ENCODE measurements at places on chromosomes 5 and 9. TPM values are rescaled to one million over a fixed set of nuclear protein-coding genes. Genes with fewer than 3 reads are reported as not detected.

The HINT1 gene
- total RNA-seq = 200 TPM

The DBH gene
- not detected for total RNA-seq

The DDX4 gene
- total RNA-seq = not detected

The CXCL14 gene
- 1.8 TPM for total RNA-seq

The RGS7BP gene
- 6.5 TPM for total RNA-seq

The CORO2A gene
- total RNA-seq = 0.60 TPM

The CCNI2 gene
- total RNA-seq = 0.16 TPM

The ZNF354C gene
- total RNA-seq = 4.7 TPM

The SPACA9 gene
- 4.0 TPM for total RNA-seq

The KCNMB1 gene
- total RNA-seq = 0.76 TPM

The WNT8A gene
- total RNA-seq = not detected

GRCh38 chr5:132211787-132212186, 15.9 kb downstream of the P4HA2 start:
- DNase-seq = no peak

DNA sequence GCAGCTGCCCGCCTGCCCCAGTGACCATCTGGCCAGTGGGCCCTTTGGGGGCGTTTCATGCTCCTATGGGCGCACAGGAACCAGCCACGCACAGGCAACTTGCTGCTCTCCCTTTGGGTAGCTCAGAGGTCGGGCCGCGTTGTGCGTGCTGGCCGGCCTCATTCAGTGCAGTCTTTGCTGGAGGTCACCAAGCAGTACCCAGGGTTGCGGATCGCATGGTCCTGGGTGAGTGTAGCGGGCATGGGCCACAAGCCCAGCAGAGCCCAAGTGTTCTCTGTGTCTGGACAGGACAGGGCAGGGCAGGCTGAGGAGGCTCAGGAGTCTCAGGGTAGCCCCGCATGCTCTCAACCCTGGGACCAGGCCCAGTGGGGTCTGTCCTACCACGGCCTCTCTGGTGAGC, 9.9 kb upstream of the MRNIP start:
- DNase-seq = no peak

DNA sequence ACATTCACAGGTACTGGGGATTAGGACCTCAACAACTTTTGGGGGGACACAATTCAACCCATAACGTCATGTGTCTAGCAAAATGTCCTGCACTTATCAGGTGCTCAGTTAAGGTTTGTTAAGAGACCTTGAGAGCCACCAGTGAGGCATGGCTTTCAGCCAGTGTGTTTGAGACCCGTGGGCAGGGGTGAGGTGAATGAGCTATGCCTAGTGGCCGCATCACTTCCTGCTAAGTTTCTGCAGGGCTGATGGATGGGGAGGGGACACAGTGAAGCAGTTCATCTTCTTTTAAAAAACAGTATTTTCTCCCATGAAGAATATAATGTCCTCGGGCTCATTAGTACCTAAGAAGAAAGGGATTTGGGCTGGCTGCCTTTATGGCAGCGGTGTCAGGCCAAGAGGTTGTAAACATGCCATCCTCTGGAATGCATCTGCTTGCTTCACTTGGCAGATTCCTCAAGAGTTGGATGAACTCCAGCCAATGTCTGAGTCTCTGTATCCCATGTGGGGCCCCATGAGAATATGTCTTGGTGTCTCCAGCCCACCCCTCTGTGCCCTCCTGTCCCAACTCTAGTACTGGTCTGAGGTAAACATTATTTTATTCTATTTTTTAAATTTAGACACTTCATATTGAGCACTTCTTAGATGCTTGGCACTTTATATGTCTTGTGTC, 282.2 kb downstream of the CWC27 start:
- no peak for DNase-seq

DNA sequence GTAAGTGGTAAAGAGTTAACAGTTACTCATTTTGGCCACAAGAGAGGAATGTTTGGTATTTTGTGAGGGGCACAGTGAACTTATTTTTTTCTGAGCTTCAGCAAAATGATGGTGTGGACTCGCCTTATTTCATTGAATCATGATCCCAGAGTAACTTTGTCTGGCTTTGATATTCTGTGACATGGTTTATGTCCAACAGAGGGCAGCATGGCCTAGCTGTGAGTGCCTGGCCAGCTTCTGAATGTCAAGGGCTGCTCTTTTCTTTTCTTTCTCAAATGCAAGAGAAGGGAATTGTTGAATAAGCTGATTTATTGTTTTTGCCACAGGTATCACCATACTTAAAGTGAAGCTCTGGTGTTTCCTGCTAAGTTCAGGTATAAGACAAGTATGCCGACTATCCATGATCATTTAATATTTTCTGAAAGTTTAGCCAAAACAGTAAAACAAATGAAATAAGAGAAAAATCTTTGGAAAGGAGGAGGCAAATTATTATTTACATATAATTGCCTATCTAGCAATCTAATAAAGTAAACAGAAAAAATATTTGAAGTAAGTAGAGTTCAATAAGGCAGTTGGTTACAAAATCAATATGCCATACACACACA, 31.7 kb downstream of the MRPL22 start:
- no peak for DNase-seq

DNA sequence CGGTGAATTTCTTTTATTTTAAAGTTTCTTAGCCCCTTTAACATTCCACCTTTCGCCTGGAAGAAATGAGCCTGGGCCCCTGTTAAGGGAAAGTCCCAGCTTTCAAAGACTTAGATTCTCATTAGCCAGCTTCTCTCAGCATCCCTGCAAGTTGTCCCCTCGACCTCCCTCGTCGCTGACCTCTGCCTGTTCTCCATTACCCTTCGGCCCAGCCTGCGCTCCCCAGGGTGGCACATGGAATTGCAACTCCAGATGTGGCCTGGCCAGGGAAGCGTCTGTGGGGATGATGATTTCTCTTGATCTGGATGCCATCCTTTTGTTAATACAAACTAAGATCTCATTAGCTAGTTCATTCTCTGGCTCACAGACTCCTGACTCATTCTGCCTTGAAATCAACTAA, 43.4 kb upstream of the FANCC start:
- no peak for DNase-seq

DNA sequence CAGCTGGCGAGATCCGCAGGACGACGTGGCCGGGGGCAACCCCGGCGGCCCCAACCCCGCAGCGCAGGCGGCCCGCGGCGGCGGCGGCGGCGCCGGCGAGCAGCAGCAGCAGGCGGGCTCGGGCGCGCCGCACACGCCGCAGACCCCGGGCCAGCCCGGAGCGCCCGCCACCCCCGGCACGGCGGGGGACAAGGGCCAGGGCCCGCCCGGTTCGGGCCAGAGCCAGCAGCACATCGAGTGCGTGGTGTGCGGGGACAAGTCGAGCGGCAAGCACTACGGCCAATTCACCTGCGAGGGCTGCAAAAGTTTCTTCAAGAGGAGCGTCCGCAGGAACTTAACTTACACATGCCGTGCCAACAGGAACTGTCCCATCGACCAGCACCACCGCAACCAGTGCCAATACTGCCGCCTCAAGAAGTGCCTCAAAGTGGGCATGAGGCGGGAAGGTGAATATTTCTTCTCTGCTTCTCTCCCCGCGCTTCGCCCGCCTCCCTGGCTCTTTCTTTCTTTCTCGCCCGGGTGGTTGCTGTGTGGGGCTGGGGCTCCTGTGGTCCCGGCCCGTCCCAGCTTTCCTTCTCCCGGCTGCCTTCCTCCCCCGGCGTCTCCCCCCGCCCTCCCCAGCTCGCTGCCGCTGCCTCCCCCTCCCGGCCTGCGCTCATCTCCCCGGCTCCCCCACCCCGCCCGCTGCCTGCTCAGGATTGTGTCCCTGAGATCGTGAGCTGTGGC, 2.2 kb downstream of the NR2F1 start:
- peak; percentile 46 for DNase-seq

DNA sequence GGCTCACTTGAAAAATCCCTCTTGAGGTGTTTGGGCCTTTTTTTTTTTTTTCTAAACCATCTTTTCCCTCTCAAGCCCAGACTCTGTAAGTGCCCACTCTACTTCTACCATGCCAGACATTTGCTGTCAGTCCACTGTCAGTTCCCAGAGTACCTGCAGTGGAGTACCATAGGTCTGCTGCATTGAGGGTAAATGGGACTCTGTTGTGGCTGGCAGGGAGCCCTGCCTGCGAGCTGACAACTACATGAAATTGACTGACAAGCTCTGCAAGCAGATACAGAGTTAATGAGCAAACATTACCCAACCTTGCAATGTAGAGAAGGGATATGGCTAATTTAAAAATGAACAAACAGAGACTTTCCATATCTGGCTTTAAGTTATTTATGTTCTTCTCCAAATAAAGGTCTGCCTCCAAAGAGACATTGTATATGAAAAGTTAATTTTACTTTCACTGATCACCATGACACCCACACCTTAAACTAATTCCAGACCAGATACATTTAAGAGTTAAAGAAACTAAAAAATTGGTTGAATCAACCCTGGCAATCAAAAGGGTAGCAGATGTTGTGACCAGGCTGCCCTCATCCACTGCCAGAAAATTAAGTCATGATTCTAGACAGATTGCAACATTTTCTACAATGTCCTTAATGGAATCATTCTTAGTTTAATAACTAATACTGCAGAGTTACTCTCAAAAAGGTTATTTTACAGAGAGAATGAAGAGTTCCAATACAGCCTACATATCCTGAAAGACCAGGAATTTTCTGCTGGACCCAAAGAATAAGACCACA, 100.4 kb upstream of the PAM start:
- DNase-seq = peak; percentile 45

GRCh38 chr9:86977205-86977835, 30.0 kb upstream of the GAS1 start:
- no peak for DNase-seq

GRCh38 chr9:18396102-18396728, 77.7 kb upstream of the ADAMTSL1 start:
- no peak for DNase-seq

GRCh38 chr5:140632366-140633020, 482 bp downstream of the CD14 start:
- peak; percentile 85 for DNase-seq

DNA sequence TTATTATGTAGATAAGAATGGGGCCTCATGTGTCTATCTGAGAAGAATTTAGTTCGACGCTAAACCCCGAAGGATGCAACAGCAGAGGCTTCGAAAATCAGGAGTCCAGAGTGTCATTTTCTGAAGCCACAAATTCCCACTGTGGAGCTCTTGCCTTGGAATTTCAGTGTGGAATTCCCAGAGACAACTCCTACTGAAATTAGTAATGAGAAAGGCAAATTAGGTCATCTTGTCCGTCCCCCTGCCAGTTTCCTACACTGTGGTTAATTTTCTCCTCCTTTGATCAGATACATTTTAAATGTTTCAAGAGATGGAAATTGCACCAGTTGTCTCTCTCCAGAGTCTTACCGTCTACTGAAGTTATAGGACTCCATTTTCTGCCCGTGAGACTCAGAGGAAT, 633.6 kb downstream of the BNC2 start:
- DNase-seq = no peak

DNA sequence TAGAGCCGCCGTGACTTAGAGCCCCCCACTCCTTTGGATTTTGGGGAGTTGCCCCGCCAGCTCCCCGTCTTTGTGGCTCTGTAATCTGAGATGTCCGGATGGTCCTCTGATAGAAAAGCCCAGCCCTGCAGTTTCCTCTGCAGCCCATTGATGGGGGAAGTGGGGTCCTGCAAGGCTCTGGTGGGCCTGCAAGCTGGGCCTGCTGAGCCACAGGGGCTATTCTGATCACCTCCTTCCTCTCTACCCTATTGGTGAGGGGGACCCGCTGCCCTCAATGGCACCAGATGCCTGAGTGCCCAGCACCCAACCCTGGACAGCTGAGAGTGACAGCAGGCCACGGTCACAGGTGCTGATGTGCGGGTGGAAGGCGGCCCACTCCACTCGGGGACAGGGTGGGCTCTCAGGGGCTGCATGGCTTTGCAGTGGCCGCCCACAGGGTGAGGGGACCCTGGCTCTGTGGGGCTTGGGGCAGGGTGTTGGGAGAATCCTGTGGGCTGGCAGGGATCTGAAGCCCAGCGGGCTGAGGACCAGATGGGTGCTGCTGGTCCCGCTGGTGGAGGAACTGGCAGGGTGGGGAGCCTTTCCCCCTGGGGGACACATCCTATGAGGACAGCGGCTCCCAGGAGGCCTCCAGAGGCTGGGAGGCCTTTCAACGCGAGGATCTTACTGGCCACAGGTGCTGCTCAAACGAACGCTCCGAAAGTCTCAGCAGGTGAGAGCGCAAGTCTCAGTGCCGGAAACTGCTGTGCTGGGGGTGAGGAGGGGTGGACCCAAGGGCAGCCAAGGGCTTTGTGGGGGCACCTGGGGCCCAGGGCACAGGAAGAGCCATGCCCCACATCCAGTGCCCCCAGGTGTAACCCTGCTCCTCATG, 30.0 kb upstream of the LPCAT1 start:
- no peak for DNase-seq

DNA sequence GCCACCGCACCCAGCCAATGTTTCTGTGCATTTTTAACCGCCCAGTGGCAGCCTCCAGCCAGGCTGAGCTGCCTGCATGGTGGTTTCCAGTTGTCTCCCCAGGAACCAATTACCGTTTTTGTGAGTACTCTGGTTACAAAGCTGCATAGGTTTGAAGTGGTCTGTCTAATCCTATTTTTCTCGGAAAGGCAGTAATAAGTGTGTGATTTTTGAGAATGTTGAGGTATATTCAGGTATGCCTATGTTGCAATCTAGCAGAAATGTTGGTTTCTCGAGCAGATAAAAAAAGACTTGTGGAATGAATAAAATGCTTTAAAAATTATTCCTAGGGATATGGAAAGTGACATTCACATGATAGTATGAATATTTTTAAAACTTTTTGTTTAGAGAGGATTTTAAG, 41.5 kb upstream of the ANKH start:
- no peak for DNase-seq

GRCh38 chr5:155089643-155090042, 76.1 kb downstream of the KIF4B start:
- DNase-seq = no peak

GRCh38 chr5:91898898-91899297, 515.8 kb upstream of the ARRDC3 start:
- DNase-seq = no peak

GRCh38 chr5:35617435-35618303, at the start of gene SPEF2:
SPEF2 (plus strand) TSS chr5:35617863; CDS start chr5:35617998, 135 bp downstream.
- peak; percentile 87 for DNase-seq

- DNase-seq = no peak
Measured at GRCh38 chr5:40210694-40211093, 469.0 kb upstream of the PTGER4 start.

GRCh38 chr5:31698673-31699072, 59.7 kb downstream of the PDZD2 start:
- no peak for DNase-seq

DNA sequence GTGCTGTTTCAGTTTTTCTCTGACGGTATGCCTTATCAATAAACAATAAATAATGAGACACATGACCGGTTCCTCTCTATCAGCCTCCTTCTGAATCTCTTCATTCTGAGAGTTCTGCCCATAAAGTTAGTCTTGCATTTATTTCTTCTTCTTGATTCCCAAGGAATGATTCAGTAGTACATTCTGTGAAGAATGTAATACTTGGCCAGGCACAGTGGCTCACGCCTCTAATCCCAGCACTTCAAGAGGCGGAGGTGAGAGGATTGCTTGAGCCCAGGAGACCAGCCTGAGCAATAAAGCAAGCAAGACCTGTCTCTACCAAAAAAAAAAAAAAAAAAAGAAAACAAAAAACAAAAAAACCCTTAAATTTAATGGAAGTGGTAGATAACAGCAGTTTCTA, 53.9 kb downstream of the PAM start:
- DNase-seq = no peak

Data from Right ventricle myocardium inferior (tissue), 1 donor.